ENCODE measurements at places on chromosomes 6 and 20.

DNA sequence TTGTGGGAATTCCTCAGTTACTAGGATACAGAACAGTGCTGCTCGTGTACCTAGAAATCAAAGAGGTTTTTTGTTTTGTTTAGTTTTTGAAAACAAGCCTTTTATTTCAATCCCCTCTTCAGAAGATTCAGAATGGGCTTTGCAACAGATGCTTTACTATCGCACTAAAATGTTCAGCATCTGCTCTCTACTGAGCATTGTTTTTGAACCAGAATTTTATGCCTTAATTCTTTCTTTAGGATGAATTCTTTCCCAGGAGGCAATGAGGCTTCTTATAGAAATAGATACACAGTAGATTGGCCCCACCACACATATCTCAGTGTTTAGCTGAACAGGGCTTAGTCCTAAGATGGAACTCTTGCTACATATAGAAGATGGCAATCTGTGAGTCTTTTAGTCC lies 95.9 kb upstream of the SPACA1 start:
- no peak for DNase-seq

- no peak for DNase-seq
Observed at GRCh38 chr6:148974351-148974750, 227.5 kb downstream of the UST start.

DNA sequence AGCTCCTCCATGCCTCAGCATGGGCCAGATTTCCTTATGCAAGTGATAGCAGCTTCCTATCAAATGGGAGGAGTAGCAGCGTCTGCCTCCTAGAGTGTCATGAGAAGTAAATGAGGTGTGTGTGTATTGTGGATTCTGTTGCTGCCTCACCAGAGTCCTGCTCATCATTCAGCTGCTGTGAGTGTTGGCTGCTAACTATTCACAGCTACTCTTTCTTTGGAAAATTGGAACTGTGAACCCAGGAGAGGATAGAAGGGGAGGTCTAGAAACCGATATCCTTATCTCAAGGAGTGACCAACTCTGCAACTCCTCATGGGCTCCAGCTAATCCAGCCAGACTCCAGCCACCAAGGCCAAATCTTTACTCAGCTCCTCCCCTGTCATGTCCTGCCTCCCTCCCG lies 63.3 kb downstream of the TOX2 start:
- no peak for DNase-seq

- DNase-seq = no peak
Observed at GRCh38 chr20:40763646-40764295, 74.7 kb upstream of the MAFB start.

DNA sequence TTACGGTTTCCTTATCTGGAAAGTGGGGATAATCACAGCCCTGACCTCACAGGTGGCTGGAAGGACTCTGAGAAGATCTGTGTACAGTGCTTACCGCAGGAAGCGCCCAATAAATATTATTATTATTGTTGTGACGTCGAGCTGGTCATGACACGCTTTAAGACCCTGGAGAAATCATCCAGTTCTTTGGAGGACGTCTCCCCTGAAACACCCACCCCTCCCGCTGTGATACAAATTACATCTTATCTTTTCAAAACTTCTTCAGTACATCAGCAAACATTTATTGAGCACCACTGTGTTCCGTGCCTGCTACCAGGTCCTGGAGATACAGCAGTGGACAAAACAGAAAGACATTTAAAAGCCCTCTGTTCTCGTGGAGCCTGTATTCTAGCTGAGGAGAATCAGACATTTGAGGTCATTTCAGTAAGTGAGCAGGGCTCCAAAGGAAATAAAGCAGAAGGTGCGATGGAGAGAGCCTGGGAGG lies 118.7 kb downstream of the CEBPB start:
- no peak for DNase-seq

DNA sequence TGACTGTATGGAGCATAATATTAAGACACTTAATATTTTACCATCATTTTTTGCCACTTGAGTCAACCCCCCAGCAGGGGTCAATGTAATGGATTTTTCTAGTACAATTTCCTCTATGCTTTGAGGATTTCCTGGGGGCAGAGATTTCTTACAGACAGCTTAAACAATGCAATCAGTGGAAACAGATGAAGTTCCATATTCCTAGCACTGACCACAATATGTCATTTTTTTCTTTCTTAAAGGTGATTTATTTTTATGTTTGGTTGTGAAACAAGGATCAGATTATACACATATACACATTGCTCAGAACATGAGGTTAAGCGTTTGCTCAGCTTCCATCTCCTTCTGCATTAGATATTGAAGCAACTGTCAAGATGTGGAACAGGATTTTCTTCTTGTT lies 82.0 kb upstream of the ID4 start:
- no peak for DNase-seq

GRCh38 chr20:16299897-16300296 lies 273.4 kb downstream of the KIF16B start:
- DNase-seq = no peak

DNA sequence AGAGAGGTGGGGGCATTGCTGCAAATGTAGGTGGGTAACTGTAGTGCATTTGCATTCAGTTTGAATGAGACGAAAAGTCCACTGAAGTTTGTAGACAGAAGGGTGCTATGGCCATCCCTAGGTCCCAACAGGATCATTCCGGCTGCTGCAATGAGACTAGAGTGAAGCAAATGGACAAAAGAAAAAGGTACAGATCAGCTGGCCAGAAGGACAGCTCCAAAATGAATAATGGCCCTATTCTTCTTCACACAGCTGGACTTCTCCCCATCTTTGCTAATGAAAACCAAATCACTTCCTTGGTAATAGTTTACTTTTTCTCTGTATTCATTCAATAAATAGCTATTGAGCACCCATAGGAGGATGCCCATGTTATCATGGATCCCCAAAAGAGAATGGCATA lies 56.4 kb upstream of the TPD52L1 start:
- DNase-seq = no peak

DNA sequence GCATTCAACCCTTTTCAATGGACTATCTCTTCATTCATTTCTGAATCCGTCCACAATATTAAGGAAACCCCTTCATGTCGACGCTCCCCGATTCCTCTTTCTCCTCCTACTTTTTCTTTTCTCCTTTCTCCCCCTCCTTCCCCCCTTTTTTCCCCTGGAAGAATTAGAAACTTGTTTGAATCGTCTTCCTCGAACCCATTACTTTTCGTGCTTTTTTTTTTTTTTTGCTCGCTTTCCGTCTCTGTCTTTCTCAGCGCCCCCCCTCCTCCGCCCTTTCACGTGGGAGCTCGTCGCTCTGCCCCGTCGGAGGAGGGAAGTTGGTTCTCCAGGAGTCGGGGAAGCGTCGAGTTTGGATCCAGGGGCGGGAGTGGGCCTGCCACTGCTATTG lies 2.3 kb upstream of the NKX2-2 start:
- DNase-seq = no peak

- DNase-seq = no peak
Observed at GRCh38 chr20:9215539-9215938, 146.7 kb downstream of the PLCB4 start.

DNA sequence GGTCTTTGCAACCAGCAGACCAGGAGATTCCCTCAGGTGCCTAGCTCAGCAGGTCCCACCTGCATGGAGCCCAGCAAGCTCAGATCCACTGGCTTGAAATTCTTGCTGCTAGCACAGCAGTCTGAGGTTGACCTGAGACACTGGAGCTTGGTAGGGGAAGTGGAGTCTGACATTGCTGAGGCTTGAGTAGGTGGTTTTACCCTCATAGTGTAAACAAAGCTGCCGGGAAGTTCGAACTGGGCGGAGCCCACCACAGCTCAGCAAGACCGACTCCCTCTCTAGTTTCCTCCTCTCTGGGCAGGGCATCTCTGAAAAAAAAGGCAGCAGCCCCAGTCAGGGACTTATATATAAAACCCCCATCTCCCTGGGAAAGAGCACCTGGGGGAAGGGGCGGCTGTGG lies 34.3 kb downstream of the PRSS35 start:
- peak; percentile 16 for DNase-seq

DNA sequence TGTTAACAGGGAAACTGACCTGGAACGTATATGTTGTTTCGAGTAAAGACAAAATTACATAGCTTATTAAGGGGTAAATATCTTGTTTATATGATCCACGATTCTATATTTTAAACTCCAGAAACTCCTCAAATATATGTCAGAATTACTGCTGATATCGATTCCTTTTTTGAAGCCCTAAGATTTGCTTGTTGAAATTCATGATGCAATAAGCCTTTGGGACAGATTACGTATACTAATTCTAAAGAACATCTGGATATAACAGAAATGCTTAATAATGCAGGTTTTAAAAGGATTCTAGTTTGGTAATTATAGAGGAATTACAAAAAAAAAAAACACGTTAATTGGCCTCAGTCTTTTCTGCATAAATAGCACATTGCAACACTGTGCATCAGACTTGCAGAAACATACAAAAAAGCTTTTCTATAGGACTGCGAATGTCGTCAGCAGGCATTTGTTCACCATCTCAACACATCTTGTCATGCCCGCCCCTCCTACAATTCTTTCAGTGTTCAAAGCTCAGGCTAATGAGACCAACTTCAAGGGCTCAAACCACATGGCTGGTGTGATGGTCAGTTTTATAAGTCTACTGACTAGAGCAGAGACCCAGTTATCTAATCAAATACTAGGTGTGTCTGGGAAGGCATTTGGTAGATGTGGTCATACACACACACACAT lies 74.9 kb downstream of the AGPAT4 start:
- no peak for DNase-seq

DNA sequence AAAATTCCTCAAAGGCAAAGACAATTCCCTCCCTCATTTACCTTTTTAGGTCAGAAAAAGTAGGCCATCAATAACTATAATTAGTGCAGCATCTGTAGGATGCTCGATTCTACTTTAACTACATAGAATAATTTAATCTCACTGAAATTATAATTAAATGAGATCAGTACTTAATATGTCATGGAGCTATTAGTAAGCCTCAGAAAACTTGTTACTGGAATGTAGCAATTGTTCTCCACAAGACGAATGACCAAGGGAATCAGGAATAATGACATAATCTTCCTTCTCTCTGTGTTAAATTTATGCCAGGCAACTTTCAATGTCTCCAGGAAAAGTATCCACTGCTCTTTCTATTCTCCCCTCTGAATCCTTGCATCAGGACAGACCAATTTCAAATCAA lies 34.1 kb downstream of the SESN1 start:
- no peak for DNase-seq

- DNase-seq = no peak
Observed at GRCh38 chr6:109253366-109253765, 128.9 kb downstream of the CD164 start.

DNA sequence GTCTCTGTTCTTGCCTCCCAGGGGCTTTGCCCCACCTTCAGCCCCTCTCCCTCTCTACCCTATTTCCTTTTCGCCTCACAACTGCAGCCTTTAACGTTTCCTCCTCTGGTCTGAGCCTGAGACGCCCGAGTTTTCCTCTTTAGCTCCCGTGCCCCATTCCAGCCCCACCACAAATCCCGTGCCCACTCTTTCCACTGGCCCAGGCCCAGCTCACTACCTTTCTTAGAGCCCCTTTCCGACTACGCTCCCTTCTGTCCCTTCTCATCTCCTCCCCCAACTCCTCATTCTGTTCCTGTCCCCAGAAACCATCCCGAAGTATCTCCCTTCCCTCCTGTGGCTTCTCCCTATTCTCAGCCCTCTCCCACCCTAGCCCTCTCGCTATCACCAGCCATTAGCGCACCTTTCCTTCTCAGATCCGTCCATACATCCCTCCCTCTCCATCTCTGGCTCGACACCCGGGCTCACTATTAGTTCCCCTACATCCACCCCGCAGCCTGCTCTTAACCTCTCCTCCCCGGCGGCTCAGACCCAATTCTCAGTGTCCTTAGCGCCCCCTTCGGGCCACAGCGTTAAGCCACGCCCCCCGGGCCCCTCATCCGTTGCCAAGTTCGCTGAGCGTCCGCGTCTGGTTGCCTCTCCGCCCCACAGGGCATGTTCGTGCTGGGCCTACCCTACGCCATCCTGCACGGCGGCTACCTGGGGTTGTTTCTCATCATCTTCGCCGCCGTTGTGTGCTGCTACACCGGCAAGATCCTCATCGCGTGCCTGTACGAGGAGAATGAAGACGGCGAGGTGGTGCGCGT lies 2.7 kb downstream of the SLC32A1 start:
- peak; percentile 42 for DNase-seq

DNA sequence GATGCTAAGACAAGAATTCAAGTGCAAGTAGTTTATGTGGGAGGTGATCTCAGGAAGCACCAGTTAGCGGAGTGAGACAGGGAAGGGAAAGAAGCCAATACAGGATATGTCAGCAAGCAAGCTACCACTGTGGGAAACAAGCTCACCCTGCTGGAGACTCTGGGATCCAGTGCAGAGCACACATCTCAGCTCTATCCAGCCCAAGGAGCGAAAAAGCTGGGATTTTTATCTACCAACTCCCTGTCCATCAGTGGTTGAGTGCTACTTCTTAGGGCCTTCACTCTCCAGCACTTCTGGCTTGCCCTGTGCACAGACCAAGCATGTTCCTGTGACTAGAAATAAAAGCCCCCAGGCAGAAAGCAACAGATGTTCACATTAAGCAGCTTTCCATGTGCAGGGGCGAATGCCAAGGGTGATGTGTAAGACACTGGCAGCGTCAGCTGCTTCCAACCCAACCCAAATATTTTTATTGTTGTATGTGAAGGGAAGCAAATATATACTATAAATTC lies 10.8 kb upstream of the RNF24 start:
- DNase-seq = no peak

GRCh38 chr20:51553897-51554486 lies 11.5 kb upstream of the NFATC2 start:
- no peak for DNase-seq

DNA sequence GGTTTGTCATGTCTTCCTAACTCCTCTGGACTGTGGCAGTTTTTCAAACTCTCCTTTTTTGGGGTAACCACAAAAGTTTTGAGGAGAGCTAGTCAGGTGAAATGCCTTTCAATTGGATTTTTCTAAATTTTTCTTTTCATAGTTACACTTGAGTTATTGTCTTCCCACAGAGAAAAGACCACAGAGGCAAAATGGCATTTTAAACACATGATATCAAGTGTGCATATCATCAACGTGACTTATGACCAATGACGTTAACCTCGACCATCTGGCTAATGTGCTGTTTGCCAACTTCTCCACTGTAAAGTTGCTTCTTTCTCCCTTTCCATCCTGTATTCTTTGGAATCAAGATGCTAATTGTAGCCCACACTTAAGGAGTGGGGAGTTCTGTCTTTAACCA lies 41.3 kb upstream of the SNAP25 start:
- no peak for DNase-seq

DNA sequence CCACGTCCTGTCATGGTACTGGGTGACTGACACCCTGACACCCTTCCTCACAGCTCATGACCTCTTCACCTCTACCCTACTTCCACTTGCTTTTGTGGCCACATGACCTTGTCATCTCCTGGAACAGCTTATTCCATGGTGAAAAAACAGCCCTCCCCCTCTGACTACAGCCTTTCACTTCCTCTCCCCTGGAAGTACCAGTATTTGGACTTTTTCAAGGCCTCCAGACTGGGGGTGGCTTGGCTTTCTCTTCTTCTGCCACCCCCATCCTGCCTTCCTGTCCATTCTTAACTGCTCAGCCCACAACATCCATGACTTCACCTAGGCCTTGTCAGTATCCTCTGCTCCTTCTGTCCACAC lies 168.4 kb downstream of the CARMIL1 start:
- peak; percentile 52 for DNase-seq

- no peak for DNase-seq
Observed at GRCh38 chr6:70657706-70658105, 10.0 kb upstream of the SMAP1 start.

- DNase-seq = no peak
Observed at GRCh38 chr6:48928937-48929336, 534.1 kb downstream of the MMUT start.

GRCh38 chr6:101276066-101276465 lies 117.4 kb upstream of the GRIK2 start:
- no peak for DNase-seq

- no peak for DNase-seq
Observed at GRCh38 chr20:11546939-11547338, 370.8 kb upstream of the BTBD3 start.

- no peak for DNase-seq
Observed at GRCh38 chr20:55632592-55632991, 372.7 kb downstream of the CBLN4 start.
